Activated naive CD8-positive, alpha-beta T cell treated with anti-CD3 and anti-CD28 coated beads, Interleukin-2, amount 50 U/mL, for 24 hours (primary cell): ENCODE measurements at places on chromosomes 7 and 10.

DNA sequence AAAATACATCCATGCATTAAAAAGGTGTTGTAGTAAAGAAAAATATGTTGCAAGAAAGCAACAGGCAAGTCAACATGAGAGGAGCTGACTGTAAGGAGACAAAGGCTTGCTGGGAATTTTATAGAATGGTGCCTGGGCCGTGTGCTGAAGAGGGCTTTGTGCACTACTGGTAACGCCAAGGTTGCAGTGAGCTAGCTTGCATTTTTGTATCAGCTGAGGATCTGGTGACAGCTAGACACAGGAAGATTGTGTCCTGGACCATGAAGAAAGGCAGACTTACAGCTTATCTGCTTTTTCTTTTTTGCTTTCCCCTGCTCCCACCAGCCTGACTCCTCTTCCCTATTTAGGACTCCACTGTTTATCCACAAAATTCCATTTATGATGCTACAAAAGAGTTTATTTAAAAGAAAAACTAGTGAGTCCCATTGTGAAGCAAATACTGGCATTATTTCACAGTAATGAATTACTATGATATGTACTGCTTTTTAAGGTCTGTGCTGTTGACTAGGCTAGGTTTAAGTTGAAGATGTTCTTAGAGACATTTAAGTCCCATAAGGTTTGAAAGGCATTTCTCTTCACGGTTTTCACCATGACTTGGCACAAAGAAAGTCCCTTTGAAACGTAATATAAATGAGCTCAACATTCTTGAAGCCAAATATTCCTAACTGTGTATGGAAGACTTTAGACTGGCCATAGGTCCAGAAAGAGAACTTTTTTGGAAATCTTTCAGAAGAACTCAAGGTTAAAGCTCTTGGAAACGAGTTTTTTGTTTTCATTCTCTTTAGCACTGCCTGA lies 88.6 kb downstream of the SEC23IP start:
- H3K4me1 ChIP-seq, result no peaks in the 10 kb centered on the region
- no peak for DNase-seq
- H3K36me3 ChIP-seq, result no peaks in the 10 kb centered on the region
- H3K4me3 ChIP-seq, result no peak overlapping the region
- H3K27ac ChIP-seq, result no peak overlapping the region
- H3K27me3 ChIP-seq, result peaks cover 3% of the 10 kb centered on the region

DNA sequence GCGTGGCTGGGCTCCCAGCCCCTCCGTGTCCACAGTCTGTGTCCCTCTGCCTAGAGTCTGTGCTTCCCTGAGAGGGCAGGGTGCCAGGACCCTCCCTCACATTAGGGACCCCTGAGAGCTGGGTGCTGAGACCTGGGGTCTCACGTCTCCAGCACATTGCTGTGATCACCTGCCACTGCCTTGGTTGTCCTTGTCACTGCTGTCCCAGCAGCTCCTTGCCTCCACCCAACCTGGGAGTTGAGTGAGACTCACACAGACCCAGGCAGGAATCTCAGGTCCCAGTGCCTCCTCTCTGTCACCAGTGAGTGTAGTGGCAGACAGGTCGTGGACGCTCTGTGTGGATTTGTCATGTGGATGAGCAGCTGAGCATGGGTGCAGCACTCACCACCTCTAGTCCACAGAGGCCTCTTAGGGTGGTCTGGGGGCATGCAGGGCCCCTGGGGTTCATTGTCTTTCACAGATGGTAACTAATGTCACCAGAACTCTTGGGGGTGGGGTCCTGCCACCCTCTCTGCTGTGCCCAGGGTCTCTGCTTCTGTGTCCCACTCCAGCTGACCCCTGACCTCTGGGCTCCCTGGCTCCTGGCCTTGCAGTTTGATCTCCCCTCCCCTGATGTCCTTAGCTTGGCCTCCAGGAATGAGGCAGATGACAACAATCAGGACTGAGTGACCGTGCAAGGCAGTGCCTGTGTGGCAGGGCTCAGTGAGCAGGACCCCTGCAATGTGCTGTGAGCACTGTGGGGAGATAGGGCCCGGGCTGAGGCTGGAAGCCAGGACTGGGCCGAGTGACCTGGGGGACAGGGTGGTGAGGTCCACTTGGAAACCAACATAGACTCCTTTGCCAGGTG lies 18.9 kb downstream of the ZNF783 start:
- H3K36me3 ChIP-seq, result peaks cover 31% of the 10 kb centered on the region
- DNase-seq, result no peak
- no peak overlapping the region for H3K27ac ChIP-seq
- no peaks in the 10 kb centered on the region for H3K27me3 ChIP-seq
- H3K4me3 ChIP-seq, result no peak overlapping the region
- peaks cover 14% of the 10 kb centered on the region for H3K4me1 ChIP-seq

- peaks cover 56% of the 10 kb centered on the region for H3K27me3 ChIP-seq
- H3K4me3 ChIP-seq, result no peak overlapping the region
- DNase-seq, result no peak
- H3K27ac ChIP-seq, result no peak overlapping the region
Measured at GRCh38 chr10:75397496-75398199, 3.9 kb downstream of the ZNF503 start.

DNA sequence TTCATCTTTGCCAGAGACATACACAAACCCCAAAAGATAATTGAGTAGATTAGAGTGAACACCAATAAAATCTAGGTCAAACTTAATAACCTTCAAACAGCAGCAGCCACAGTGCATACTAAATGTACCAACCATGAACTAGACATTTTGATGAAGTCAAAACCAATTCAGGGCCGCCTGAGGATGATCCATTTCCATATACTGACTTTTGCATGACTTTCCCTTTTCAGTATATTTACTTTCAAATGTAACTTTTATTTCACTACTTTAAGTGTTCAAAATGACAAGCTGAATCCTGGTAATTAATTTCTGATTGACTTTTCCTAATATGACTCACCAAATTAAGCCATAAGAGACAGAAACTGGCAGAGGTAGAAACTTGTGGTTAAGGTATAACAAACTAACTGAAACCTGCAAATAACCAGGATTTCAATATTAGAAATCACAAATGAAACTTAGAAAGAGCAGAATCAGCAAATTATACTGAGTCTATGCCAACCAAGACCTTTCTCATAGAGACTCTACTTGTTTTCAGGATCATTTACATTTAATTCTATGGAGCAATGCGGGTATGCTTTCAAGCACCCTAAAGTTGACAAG lies 171.9 kb upstream of the LRRN3 start:
- H3K4me3 ChIP-seq, result no peak overlapping the region
- no peaks in the 10 kb centered on the region for H3K27me3 ChIP-seq
- no peaks in the 10 kb centered on the region for H3K36me3 ChIP-seq
- peaks cover 13% of the 10 kb centered on the region for H3K4me1 ChIP-seq
- no peak overlapping the region for H3K27ac ChIP-seq
- no peak for DNase-seq
